ENCODE measurements at places on chromosomes 16 and 17.
A peak's percentile ranks its signal among the peaks of the same experiment; 100 is the strongest.

GRCh38 chr17:34991606-34992005 is 11.3 kb downstream of the LIG3 start:
- no peak for DNase-seq

DNA sequence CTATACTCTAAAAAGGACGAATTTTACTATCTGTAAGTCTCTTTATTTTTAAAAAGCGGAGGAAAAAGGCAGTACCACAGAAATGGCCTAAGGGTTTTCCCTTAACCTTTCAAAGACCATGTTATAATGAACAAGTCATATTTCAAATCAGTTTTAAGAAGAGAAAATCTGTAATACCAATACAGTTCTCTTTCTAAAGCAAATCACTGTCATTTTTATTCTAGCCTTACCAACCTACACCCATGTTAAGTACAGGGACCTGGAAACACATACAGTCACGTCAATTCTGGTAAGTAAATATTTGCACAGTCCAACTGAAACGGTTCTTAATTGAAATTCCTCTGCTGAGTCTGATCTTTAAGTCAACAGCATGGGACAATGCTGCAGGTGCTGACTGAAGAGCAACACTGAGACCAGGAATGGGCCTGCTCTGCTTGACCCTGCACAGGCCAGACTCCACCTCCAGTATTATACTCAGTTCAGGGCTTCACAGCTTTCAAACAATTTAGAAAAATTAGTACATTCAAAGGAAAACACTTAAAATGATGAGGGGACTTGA is 20.2 kb downstream of the MBTPS1 start:
- DNase-seq = peak; percentile 40

GRCh38 chr16:56275076-56275475 is 83.8 kb downstream of the GNAO1 start:
- no peak for DNase-seq

DNA sequence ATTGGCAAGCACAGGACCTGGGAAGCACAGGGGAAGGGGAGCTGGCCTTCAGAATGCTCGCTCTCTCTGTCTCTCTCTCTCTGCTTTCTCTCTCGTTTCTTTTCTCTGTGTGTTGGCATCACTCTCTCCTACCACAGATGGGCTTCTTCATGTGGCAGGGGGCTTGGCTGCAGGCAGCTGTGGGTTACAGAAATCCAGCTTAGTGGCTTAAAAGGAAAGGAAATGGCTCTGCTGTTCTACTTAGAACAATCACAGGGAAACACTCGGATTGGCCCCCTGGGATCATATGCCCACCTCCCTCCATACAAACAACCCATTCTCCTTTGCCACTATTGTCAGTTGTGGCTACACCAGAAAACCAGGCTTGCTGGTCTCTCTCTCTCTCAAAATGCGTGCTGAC is 20.4 kb downstream of the TBX2 start:
- DNase-seq = no peak

GRCh38 chr17:73546114-73546513 is 98.1 kb downstream of the SDK2 start:
- no peak for DNase-seq

- peak; percentile 81 for DNase-seq
Observed at GRCh38 chr17:65785109-65785508, 223.7 kb upstream of the AXIN2 start.

DNA sequence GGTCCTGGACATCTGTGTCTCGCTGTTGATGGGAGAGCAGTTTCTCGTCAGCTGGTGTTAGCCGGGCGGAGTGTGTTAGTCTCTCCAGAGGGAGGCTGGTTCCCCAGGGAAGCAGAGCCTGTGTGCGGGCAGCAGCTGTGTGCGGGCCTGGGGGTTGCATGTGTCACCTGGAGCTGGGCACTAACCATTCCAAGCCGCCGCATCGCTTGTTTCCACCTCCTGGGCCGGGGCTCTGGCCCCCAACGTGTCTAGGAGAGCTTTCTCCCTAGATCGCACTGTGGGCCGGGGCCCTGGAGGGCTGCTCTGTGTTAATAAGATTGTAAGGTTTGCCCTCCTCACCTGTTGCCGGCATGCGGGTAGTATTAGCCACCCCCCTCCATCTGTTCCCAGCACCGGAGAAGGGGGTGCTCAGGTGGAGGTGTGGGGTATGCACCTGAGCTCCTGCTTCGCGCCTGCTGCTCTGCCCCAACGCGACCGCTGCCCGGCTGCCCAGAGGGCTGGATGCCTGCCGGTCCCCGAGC is 17.9 kb downstream of the GAA start:
- no peak for DNase-seq
